Activated T-cell treated with anti-CD3 and anti-CD28 coated beads, Interleukin-2, amount 50 U/mL, for 48 hours (primary cell): ENCODE measurements at places on chromosomes 6 and 20.

DNA sequence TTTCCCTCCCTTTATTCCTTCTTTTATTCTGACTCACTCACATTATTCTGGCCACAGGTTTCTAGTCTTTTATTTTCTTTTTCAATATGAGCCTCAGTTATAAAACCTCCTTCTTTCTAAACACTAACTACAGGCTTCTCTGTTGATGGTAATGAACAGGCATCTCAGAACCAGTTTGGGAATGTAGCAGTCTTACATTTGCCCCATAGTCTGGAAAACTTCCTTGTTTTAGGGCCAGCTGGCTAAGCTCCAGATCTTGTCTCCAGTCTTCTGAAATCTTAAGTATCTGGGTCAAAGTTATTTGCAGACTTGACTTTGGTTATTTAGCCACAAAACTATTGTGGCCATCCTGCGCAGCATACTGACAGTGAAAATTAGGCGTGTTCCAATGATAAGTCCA is 97.0 kb upstream of the MAN1A1 start:
- no peak for DNase-seq

DNA sequence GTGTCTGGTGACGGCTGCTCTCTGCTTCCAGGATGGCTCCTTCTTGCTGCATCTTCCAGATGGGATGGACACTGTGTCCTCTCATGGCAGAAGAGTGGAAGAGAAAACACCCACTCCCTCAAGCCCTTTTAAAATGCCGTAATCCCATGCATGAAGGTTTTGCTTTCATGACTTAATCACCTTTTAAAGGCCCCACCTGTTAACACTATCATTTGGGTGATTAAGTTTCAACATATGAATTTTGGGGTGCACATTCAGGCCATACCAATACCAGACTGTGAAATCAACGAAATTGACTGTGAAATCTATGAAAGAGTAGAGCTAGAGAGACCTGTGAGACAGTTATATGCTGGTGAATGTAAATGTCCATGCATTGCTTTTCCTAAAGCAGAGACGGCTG is 374.3 kb upstream of the CHD6 start:
- no peak for DNase-seq

DNA sequence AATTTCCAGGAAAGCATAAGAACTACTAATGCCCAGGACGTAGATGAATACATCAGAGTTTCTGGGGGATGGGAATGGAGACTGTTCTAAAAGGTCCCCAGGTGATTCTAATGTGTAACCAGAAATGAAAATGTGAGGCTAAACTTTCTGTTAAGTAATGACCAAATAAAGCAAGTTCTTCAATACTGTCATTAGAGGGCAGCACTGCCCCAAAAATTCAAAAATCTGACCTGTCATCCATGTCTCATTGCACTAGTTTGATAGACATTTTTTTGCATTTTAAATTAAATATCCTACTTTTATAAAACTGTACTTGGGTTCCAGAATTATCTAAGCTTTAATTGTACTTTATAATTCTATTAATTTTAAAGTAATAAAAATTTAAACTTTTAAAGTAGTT is 94.9 kb downstream of the RFX6 start:
- DNase-seq, result no peak

- no peak for DNase-seq
Observed at GRCh38 chr6:118770112-118770788, 118.9 kb upstream of the CEP85L start.

- DNase-seq, result no peak
Observed at GRCh38 chr20:44091026-44091425, 96.0 kb downstream of the JPH2 start.

GRCh38 chr6:152750694-152751093 is at the start of gene VIP:
Gene VIP, plus strand, starts transcription at chr6:152750797. Its CDS starts 1,381 bp downstream, at chr6:152752178.
- no peak for DNase-seq

DNA sequence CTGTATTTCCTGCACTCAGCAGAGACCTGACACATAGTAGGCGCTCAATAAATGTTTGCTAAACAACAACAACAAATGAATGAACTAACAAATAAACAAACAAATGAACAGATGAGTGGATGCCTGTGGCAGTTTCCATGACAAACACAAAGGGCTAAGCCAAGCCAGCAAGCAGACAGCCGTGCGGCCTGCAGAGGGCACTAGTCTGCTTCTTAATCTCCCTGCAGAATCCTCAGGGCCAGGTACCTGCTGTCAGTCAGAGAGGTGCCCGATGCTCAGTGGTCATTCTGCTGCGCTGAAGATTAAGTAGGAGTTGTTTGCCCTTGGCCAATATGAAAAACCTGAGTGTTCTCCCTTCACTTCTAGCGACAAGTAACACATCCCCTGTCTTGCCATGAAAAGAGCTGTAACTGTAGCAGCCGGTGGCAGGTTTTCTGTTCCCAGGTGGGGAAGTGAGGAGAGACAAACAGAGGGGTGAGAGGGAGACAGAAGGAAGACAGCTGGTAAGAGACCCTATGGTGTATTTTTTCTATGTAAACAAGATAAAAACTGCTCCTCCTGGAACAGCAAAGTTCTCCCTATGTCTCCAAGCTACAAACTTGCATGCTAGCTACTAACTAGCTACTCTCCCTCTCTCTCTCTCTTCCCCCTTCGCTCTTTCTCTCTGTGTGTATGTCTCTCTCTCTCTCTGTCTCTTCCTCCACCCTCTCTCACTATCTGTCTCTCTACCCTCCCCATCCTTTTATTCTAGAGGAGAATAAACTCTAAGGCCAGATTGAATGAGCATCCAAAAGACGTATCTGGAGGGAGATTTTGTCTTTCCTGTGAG is at the start of gene MC3R:
Gene MC3R (plus strand): TSS at position 779 of the 829 bp plus-strand sequence. CDS start 112 bp downstream, outside the sequence.
- DNase-seq, result peak; percentile 58

DNA sequence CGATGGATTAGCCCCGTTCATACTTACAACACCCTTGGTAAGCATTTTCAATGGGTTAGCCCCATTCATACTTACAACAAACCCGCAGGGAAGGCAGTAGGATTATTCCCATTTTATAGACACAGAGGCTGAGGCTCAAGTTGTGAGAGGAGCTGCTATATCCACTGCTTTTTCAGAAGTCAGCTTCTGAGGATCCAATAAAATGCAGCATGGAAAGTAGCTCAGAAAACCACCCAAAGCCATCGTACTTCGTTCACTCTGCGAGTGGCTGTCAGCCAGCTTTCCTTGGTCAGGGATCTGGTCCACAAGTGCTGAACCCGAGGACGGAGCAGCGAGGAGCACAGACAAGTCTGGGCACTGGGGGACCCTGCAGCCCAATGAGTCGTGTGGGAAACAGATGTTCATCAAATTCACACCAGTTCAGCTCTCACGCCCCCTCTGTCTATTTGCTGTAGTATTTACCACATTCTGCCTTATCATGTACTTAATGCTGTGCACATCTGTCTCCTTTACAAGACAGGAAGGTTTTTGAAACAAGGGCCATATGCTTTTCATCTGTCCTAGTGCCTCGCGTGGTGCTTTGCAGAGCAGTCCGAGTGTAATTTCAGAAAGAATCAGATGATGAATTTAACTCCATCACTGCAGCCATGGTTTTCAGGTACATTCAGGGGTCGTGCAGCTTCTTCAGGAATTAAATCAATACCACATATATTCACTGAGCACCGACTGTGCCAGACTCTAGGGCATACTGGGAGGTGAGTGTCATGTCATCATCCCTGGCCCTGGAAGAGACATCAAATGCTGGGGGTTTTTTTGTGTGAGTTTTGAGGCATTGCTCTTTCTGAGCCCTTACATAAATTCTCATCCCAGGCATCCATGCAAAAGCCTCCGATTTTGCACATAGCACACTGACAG is 256.9 kb downstream of the CDH26 start:
- DNase-seq, result no peak

- no peak for DNase-seq
Observed at GRCh38 chr6:146719387-146719786, 120.6 kb downstream of the ADGB start.
